ENCODE measurements at places on chromosomes 16 and 17.

GRCh38 chr16:84048871-84049270, 6.3 kb upstream of the SLC38A8 start:
- no peak for DNase-seq

DNA sequence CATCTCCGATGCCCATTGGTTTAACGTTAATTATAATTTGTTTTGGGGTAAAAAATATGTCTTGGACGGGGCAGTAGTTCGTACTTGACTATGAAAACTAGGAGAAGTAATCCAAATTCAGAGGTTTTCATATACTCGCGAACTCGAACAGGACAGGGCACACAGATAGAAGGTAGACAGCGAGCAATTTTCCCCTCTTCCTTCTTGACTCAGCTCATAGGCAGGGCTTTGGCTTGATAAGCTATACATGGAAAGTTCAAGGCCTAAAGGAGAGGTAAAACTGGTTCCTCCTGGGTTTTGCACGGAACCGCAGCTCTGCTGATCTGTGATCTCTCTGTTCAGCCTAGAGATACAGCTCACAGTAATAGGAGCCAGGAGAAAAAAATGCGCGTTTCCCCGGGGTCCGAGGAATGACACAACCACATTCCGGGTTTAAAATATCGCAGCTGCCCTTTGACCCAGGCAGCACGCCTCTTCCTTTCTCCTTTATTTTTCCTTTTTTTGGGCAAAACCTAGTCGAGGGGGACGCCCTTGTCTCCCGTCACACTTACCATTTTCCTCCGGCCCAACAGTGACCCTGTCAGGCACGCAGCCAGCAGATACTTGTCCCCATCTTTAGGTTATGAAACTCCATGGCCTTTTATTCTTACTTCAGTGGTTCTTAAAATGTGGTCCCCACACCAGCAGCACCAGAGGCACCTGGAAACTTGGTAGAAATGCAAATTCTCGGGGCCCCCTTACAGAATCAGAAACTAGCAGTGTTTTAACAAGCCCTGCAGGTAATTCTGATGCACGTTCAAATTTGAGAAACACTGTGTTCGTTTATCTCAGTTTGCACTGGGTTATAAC, 1.7 kb upstream of the LASP1 start:
- DNase-seq: peak; percentile 82

DNA sequence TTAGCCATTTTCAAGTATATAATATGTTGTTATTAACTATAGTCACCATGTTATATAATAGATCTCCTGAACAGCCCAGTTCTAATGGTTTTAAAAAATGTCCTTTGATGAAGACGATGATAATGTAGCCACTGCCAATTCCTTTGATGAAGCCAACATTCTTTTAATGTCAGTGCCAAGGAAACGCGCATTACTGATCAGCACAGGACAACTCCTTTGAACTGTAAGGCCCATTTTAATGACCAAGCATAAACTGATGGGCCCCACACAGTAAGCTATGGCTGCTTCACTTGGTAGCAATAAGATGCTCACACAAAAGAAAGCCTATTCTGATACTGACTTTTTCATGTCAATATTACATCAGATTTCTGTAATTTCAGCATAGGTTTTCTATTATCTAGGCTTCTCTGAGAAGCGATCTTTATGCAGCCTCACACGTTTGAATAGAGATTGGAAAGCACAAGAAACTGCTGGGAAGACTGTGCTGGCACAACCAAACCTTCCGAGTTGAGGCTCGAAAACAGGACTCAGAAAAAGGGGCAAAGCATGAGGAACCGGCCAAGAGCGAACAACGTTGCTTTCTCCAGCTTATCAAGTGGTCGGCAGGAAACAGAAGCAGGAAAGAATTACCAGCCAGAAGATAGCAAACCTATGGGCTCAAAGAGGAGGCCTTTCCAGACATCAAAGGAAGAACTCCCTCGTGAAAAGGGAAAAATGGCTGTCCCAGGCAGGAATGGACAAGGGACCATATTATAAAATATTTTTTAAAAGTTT, 19.4 kb downstream of the ERN1 start:
- DNase-seq: no peak

DNA sequence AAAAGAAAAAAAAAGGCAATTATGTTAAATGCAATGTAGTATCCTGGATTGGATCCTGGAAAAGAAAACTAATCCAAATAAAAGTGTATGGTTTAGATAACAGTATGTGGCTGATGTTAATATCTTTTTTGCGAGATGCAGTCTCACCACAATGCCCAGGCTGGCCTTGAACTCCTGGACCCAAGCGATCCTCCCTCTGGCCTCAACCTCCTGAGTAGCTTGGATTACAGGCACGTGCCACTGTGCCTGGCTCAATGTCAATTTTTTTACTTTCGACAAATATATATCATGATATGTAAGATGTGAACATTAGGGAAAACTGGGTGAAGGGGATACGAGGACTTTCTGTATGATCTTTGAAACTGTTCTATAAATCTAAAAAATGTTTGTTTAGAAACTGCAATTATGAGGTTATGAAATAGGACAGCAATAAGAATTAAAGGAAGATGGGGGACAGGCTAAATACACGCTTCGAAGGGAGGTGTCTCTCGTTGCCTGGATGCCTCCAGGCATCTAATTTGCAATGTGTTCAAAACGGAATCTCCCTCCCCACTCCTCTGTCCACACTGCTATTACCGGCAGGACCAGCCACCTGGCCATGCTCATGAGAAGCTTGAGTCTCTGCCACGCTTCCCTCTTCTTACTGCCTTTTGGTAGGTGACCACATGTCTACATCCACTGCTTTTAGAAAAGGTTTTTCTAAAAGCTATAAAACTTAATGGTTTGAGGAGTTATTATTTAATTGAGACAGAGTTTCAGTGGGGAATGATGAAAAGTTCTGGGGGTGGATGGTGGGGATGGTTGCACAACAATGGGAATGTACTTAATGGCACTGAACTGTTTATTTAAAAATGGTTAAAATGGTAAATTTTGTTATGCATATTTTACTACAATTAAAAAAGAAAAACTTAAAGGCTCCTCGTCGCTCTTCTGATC, 15.2 kb downstream of the UBE2O start:
- DNase-seq: no peak

DNA sequence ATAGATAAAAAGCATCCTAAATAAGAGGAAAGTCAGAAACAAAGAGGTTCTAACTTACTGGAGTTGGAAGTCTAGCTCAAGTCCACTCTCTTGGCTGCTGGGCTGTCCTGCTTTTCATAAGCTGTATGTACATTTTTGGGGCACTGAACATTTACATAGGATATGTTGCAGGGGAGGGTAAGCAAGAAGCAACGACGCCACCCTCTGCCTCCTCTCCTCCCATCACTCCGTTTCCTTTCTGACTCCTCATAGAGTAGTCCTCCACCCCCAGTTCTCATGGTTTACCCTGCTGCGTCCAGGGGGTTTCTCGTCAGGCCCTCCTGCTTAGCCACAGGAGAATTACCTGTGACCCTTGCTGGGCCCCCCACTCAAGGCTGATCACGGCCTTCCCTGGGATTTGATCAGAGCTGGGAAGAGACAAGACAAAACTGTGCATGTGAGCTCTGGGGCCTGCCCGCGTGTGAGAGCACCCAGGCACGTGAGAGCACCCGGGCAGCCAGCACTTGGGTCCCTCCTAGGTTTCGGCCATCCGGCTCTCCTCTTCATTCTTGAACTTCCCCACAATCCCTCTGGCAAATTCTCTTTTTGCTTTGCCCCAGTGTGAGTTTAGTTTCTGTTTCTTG, 37.1 kb downstream of the TMEM11 start:
- DNase-seq: no peak

DNA sequence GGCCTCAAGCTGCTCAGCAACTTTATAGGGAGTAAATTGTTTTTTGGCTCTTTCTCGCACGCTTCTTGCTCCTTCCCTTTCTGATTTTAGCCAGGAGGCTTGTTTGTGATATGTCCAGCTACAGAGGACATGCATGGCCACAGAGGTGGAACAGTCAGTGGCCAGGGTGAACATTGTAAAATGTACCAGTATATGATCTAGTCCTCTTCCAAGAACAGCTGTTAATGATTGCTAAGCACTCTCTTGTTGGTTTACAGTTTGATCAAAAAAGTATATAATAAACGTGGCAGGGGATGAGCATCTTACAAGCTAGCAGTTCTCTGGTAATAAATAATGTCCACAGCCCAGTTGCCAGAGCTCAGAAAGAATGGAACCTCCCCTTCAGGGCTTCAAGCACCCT, 461.7 kb upstream of the DYNLRB2 start:
- no peak for DNase-seq

- peak; percentile 45 for DNase-seq
These were observed 14.7 kb downstream of the BEAN1 start for GRCh38 chr16:66441586-66442375.

GRCh38 chr17:4785311-4786105, 656 bp downstream of the VMO1 start:
- no peak for DNase-seq

GRCh38 chr17:50972577-50972976, 106.4 kb upstream of the TOB1 start:
- DNase-seq: no peak

DNA sequence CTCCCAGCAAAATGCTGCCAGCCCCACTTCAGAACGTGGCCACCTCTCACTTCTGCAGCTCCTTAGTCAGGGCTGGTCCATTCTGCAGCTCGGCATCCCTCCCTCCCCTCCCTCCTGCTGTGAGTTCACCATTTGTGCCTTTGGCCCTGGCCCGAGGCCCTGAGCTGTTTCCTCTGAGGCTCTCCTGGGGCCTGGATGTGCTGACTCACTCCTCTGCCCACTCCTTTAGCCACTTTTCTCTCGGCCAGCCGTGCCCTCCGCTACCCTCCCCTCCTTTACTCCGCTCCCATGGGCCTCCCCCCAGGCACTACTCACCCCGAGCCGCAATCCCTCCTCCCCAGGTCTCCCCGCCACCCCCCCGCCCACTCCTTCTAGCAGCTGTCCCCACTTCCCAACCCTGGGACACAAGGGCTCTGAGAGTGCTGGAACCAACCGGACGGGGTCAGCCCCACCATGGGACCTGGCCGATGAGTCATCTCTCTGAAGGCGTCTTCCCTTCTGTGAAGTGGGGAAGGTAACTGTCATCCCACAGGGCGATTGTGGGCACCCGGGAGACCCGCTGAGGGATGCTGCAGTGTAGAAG, 11.5 kb downstream of the KCNG4 start:
- DNase-seq: peak; percentile 74

GRCh38 chr16:67459066-67459860, 21.7 kb downstream of the ATP6V0D1 start:
- no peak for DNase-seq

DNA sequence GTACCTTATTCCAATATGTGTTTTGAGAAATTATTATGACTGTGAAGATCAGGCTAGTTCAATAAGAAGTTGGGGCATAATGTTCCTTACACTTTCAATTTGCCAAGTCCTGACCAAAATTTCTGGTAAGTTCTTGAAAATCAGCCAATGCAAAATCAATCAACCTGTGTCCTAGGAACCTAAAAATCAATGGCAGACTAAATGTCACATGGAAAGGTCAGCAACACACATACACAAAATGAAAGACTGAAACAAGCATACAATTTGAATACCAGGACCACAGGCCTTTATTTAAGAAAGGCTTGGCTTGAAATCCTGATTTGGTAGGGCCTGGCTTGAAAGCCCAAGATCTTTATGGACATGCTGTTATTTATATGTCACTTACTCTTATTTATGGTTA, 155.5 kb upstream of the ZKSCAN2 start:
- no peak for DNase-seq

DNA sequence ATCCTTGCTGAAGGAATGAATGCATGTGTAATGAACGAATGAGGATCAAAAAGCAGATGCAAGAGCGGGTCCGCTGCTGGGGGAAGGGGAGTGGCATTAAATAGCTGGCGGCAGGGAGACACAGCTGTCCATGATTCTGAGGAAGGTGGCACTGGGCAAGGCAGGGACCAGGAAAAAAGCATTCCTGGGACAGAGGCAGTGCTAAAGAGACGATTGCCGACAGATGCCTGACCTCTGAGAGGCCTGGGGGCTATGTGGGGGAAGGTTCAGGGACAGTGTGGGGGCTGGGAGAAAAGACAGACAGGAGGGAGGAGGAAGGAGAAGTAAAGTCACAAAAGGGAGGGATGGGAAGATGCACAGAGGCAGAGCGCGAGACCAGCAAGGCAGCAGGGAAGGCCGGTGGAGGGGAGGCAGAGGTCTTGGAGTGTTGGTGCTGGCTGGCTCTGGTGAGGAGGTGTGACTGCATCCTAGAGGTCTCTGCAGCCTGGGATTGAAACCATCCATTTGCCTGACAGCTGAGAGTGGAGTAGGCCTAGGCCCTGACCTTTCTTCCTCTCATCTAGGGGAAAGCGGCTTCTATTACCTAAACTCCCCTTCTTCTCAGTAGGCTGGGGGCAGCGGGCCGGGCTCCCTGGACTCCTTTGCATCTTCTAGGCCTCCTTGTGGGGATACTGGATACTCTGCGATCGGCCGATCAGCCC, 109.9 kb downstream of the SDK2 start:
- DNase-seq: no peak

GRCh38 chr17:18963126-18964017, 11.4 kb downstream of the SLC5A10 start:
- DNase-seq: peak; percentile 15

DNA sequence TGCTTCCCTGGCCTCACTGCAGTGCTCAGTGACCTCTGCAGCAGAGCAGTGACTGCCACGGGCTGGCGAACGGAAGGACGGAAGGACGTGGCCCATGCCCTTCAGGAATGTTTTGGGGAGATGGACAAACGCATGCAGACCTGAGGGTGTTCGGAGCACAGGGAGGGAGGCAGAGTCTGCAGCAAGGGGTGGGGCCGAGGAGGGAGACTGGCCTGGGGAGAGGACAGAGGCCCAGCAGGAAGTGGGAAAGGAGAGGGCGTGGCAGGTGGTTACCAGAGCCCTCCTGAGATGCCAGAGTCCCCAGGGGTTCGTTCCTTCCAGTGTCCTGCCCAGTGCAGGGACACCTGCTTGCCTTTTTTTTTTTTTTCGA, 21.9 kb downstream of the ADORA2B start:
- no peak for DNase-seq

DNA sequence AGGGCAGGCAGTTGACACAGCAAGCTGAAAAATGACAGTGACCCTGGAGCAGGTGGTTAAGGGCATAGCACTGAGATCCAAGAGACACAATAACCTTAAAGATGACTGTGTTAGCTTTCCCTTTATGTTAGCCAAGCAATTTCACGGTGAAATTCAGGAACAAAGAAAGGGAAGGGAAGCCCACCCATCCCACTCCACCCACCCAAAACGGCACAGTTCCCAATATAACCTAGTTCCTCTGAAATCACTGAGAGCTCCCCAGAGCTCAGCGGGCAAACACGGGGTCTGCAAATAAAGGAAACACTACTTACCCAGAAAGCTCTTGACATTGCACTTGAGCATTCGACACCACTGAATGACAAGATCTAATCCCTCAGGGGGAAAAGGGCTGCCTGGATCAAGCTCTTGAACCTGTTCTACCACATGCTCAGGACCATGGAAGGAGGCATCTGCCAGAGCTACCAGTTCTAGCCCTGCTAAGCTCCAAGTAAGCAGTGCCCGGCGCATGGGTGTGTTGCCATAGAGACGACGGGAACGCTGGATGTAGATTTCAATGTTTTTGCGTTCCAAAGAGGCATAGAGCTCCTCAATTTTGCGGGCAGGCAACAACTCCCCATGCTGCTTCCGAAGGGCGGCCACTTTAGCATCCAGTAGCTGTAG, 10.6 kb downstream of the BLTP2 start:
- no peak for DNase-seq

GRCh38 chr16:83781-84615, 6.0 kb downstream of the MPG start:
- no peak for DNase-seq

GRCh38 chr16:24577167-24577566, 37.8 kb downstream of the RBBP6 start:
- no peak for DNase-seq

Measured in fibroblast of skin of right biceps (primary cell).